ENCODE measurements at places on chromosomes 6 and 20. TPM values are rescaled to one million over a fixed set of nuclear protein-coding genes. Genes with fewer than 3 reads are reported as not detected.

Gene SYTL3
- polyA plus RNA-seq, result 4.0 TPM

Gene VSX1
- polyA plus RNA-seq, result 0.19 TPM

Gene GSTA4
- 10.5 TPM for polyA plus RNA-seq

Gene SAMD5
- 0.54 TPM for polyA plus RNA-seq

Gene OR12D3
- polyA plus RNA-seq, result not detected

Gene MYLK2
- 0.23 TPM for polyA plus RNA-seq

Gene SERINC3
- polyA plus RNA-seq, result 32.9 TPM

Gene COX4I2
- 42.8 TPM for polyA plus RNA-seq

Gene SLC22A2
- not detected for polyA plus RNA-seq

Gene LY6G6D
- not detected for polyA plus RNA-seq

Gene MAFB
- polyA plus RNA-seq, result 2.0 TPM

Gene SPDEF
- 0.23 TPM for polyA plus RNA-seq

Gene FAM110A
- 1.6 TPM for polyA plus RNA-seq

Gene GABRR1
- not detected for polyA plus RNA-seq

Gene RSPH9
- 0.50 TPM for polyA plus RNA-seq

Gene PRL
- polyA plus RNA-seq, result not detected

Gene GSTA3
- not detected for polyA plus RNA-seq

Gene TNNC2
- polyA plus RNA-seq, result 0.30 TPM

Gene FAM83C
- not detected for polyA plus RNA-seq

Gene CTAGE9
- polyA plus RNA-seq, result not detected

Gene RALY
- 130 TPM for polyA plus RNA-seq

Gene BACH2
- polyA plus RNA-seq, result 0.24 TPM

Data from heart left ventricle (tissue), 16 donors.